ENCODE measurements at places on chromosomes 7 and 10.

DNA sequence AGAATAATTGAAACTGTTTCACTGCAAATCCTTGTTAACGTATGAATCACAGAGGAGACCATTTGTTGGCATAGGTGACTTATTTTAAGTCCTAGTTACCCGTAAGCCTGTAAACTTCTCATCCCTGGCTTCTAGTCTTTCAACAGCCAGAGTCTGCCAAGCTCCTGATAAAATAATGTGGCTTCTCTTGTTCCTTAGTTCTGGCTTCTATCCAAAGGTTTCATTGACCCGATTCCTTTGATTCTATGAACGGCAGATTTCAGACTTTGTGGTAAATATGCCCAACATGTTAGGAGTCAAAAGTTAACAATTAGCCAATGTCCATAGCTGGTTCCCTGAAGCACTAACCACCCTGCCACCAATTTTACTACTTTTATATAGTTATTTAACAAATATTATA lies 23.3 kb downstream of the DNAH11 start:
- H3K27me3 ChIP-seq: no peaks in the 10 kb centered on the region
- no peak overlapping the region for H3K27ac ChIP-seq
- no peak for DNase-seq
- H3K4me3 ChIP-seq: no peak overlapping the region

GRCh38 chr7:132837529-132837928 lies 244.4 kb downstream of the CHCHD3 start:
- no peak overlapping the region for H3K4me3 ChIP-seq
- no peaks in the 10 kb centered on the region for H3K4me1 ChIP-seq
- no peaks in the 10 kb centered on the region for H3K27me3 ChIP-seq
- H3K27ac ChIP-seq: no peak overlapping the region
- no peak for DNase-seq
- H3K36me3 ChIP-seq: no peaks in the 10 kb centered on the region

DNA sequence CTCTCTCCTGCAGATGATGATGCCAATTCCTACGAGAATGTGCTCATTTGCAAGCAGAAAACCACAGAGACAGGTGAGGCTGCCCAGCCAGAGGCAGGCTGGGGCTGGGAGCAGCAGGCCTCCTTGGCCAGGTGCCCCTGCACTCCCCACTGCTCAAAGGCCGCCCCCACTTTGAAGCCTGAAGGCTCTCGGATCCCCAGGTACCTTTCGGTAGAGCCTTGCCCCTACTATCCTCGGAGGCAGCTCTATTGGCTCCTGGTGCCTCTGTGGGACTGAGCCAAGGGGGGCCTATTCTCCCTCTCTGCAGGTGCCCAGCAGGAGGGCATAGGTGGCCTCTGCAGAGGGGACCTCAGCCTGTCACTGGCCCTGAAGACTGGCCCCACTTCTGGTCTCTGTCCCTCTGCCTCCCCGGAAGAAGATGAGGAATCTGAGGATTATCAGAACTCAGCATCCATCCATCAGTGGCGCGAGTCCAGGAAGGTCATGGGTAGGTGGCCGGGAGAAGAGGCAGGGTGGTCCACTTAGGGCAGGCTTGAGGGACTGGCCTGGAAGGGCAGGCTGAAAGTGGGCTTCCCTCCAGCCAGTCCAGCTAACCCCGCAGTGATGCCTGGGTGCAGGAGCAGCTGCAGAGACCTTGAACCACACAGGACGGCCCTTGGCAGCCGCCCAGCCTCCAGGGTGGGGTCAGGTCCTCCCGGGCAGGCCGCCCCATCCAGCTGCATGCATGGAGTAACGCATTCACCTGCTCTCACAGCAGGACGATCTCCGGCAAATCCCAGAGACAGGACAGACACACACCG lies 14.1 kb downstream of the LAT2 start:
- H3K27me3 ChIP-seq: no peaks in the 10 kb centered on the region
- no peaks in the 10 kb centered on the region for H3K4me1 ChIP-seq
- H3K27ac ChIP-seq: no peak overlapping the region
- no peak overlapping the region for H3K4me3 ChIP-seq

DNA sequence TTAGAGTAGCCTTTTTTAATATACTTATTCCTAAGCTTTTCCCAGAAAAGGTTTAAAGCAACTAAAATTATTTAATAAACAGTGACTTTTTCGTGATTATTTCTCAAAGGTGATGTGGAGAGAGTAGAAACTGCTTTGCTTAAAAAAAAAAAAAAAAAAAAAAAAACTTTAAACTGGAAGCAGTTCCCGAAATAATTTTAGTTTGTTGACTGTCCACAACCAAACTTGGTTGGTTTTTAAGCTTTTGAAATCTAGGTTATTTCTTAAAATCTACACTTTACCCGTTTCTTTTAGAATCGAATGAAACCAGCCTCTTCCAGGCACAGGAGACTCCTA lies 7.3 kb downstream of the SKAP2 start:
- no peak for DNase-seq
- peaks cover 6% of the 10 kb centered on the region for H3K27me3 ChIP-seq
- H3K4me1 ChIP-seq: no peaks in the 10 kb centered on the region

DNA sequence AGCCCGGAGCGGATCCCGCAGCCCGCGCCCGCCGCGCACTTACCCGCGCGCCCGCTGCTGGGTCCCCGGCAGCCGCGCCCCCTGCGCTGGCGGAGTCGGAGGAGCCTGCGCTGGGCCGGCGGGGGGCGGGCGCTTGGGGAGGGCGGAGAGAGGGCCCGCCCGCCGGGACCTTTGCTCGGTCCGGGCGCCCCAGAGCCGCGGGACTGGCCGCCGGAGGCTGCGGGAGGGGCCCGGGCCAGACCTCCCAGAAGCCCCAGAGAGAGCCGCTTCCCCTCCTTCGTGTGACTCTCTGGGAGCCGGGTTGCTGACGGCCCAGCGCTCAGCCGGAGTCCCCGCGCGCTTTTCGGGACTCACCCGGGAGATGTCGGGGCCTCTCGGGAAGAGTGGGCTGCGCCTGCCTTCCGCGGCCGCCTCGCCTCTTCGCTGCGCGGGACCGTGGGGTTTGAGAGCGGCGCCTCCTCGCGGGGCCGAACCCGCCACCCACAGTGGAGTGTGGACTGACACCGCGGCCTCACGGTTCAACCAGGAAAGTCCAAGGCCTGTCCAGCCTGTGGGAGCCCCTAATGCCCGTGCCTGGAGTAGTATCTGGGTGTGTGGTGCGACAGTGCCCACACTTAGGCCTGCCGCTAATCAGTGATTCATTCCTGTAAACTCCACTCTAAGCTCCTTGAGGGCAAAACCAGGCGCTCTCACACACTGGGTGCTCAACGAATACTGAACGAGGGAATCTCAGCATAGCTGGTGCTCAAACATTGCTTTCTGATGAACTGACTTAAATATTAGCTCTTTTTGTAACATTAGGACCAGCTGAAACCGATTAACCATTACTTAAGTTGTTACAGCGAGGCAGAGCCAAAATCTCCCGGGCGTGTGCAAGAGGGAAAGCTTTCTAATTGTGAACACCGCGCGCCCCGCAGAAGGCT lies at the start of gene GSDME:
Gene GSDME, minus strand, starts transcription at position 112 of the 923 bp plus-strand sequence. CDS start 7,690 bp downstream, outside the sequence.
- H3K27me3 ChIP-seq: peaks cover 20% of the 10 kb centered on the region
- H3K27ac ChIP-seq: no peak within 1 kb of the TSS
- no peaks in the 10 kb centered on the region for H3K36me3 ChIP-seq
- H3K4me3 ChIP-seq: peak within 1 kb of the TSS; percentile 57

GRCh38 chr7:28466341-28466740 lies 54.0 kb downstream of the CREB5 start:
- no peaks in the 10 kb centered on the region for H3K27me3 ChIP-seq
- no peak overlapping the region for H3K27ac ChIP-seq
- H3K4me1 ChIP-seq: no peaks in the 10 kb centered on the region
- DNase-seq: no peak
- H3K4me3 ChIP-seq: no peak overlapping the region

DNA sequence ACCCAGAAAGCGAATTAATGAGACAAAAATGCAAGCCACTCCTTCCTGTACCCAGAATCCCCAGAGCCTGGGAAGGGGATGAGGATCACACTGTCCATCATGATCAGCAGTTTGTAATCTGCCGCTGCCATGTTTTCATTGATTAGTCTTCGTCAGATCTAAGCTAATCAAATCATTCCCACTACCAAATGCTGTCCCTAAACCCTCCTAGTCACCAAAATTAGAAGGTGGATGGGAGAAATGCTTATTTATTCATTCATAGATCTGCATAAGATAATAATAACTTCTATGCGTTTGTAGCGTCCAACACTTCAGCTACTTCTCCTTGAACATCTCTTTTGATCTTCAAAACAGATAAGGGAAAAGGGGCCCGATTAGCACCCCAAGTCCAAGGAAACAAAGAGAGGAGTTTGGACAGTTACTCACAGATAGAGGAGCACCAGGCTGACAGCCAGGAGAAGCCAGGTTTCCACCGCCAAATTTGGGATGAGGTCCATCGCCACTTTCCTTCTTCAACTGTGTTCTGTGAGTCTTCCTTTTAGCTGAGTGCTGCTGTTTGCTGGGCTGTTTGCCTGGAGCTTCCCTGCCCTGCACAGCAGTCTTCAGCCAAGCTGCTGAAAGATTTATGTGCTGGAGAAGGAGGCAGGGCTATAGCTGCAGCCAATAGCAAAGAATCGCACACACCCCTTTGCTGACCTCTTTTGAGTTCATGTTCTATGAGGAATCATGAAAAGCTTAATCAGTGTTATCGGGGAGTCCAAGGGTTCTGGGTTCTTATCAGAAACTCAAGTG lies at the start of gene CYP3A5:
Gene CYP3A5, minus strand, starts transcription at position 597 of the 792 bp plus-strand sequence. Its CDS starts 100 bp downstream, at position 497.
- no peak for DNase-seq
- H3K4me3 ChIP-seq: no peak within 1 kb of the TSS
- H3K27ac ChIP-seq: no peak within 1 kb of the TSS
- no peaks in the 10 kb centered on the region for H3K4me1 ChIP-seq
- H3K36me3 ChIP-seq: no peaks in the 10 kb centered on the region

- no peaks in the 10 kb centered on the region for H3K36me3 ChIP-seq
- no peaks in the 10 kb centered on the region for H3K27me3 ChIP-seq
- no peak for DNase-seq
- H3K4me1 ChIP-seq: no peaks in the 10 kb centered on the region
- no peak overlapping the region for H3K27ac ChIP-seq
- no peak overlapping the region for H3K4me3 ChIP-seq
Observed at GRCh38 chr10:124268976-124269375, 149.7 kb downstream of the OAT start.

- H3K36me3 ChIP-seq: no peaks in the 10 kb centered on the region
- H3K4me3 ChIP-seq: no peak overlapping the region
- no peaks in the 10 kb centered on the region for H3K27me3 ChIP-seq
- no peak for DNase-seq
- H3K4me1 ChIP-seq: peaks cover 1% of the 10 kb centered on the region
Observed at GRCh38 chr7:105874055-105874454, 2.3 kb downstream of the ATXN7L1 start.

GRCh38 chr7:70495033-70495376 lies 636.9 kb upstream of the GALNT17 start:
- no peak overlapping the region for H3K27ac ChIP-seq
- no peak overlapping the region for H3K4me3 ChIP-seq
- no peaks in the 10 kb centered on the region for H3K27me3 ChIP-seq
- no peak for DNase-seq
- no peaks in the 10 kb centered on the region for H3K36me3 ChIP-seq

GRCh38 chr7:79176859-79177477 lies 276.5 kb downstream of the MAGI2 start:
- peak; percentile 22 for DNase-seq
- no peaks in the 10 kb centered on the region for H3K36me3 ChIP-seq
- no peak overlapping the region for H3K4me3 ChIP-seq
- H3K4me1 ChIP-seq: no peaks in the 10 kb centered on the region
- no peak overlapping the region for H3K27ac ChIP-seq

DNA sequence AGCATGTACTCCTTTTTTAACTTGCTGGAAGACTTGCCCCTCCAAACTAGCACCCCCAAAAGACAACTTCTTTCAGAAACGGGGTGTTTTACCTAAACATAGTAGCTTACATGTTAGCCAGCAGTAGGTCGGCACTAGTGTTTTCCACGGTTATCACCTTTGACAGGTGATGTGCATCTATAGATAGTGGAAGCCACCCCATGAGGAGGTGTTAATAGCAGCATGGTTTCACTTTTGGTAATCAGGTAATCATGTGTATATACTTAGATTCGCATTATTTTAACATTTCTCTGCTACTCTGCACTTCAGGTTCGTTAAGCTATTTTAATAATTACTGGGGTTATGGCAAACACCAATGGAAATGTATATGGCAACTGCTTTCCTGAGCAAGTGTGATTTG lies 17.6 kb downstream of the SRI start:
- no peak overlapping the region for H3K4me3 ChIP-seq
- H3K27me3 ChIP-seq: no peaks in the 10 kb centered on the region
- DNase-seq: no peak
- no peaks in the 10 kb centered on the region for H3K36me3 ChIP-seq
- H3K27ac ChIP-seq: no peak overlapping the region

DNA sequence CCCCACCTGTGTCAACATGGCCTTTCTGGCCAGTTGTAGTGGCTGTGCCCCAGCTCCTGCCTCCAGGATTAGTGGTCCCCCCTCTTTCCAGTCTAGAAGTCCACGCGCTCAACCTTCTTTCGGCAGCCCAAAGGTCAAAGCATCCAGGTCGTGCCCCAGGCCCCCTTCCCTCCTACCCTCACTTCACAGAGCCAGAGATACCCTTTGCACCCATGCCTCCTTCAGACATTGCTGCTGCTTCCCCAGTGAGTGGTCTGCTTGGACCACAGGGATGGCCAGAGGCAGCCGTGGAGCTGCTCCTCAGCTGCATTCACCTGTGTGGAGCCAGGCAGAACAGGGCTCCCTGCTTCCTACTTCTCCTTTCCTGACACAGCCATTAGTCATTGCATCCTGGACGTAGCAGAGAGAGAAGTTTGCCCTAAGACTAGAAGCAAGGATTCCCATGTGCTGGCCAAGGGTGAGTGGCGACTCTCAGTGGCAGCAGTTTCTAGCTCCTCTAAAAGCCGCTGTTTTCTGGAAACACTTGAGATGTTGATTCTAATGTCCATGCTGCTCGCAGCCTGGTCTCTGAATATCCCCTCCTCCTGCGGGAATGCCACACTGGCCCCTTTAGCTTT lies 243.1 kb upstream of the SHH start:
- H3K36me3 ChIP-seq: no peaks in the 10 kb centered on the region
- H3K27me3 ChIP-seq: no peaks in the 10 kb centered on the region
- DNase-seq: no peak

GRCh38 chr10:24360282-24361127 lies 151.6 kb downstream of the KIAA1217 start:
- peak; percentile 57 for DNase-seq
- no peaks in the 10 kb centered on the region for H3K27me3 ChIP-seq
- H3K4me1 ChIP-seq: peaks cover 3% of the 10 kb centered on the region
- H3K27ac ChIP-seq: no peak overlapping the region
- H3K4me3 ChIP-seq: no peak overlapping the region

GRCh38 chr7:8973601-8974000 lies 540.2 kb downstream of the NXPH1 start:
- H3K27me3 ChIP-seq: no peaks in the 10 kb centered on the region
- no peak for DNase-seq
- H3K4me3 ChIP-seq: no peak overlapping the region
- H3K4me1 ChIP-seq: no peaks in the 10 kb centered on the region
- H3K36me3 ChIP-seq: no peaks in the 10 kb centered on the region
- H3K27ac ChIP-seq: no peak overlapping the region

DNA sequence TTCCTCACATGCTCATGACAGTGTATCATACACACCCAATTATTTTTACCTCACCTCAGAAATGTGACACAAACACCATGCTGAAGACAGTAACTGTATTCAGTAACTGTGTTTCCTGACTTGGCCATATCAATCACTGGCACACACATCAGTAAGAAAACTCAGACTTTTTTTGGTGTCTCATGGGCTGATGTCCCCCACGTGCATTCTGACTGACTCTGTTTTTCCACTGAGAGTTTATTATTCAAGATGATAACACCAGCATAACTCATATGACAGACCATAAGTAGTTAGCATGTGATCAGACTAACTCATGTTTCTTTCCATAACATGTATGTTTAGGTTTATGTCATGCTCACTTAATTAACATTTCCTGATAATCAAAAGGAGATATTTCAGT lies 124.8 kb downstream of the CD36 start:
- H3K27ac ChIP-seq: no peak overlapping the region
- no peak for DNase-seq
- H3K4me3 ChIP-seq: no peak overlapping the region
- H3K27me3 ChIP-seq: no peaks in the 10 kb centered on the region
- H3K4me1 ChIP-seq: no peaks in the 10 kb centered on the region
